ENCODE measurements at places on chromosomes 3 and 15. TPM values are rescaled to one million over a fixed set of nuclear protein-coding genes. Genes with fewer than 3 reads are reported as not detected.

- DNase-seq: peak; percentile 80
These were observed 54.3 kb downstream of the OXNAD1 start for GRCh38 chr3:16319307-16319706.

GRCh38 chr3:64381367-64381766 is 156.1 kb upstream of the PRICKLE2 start:
- DNase-seq: no peak

The CEP70 gene
- polyA plus RNA-seq: 21.6 TPM

The DNASE1L3 gene
- polyA plus RNA-seq: 12.9 TPM

GRCh38 chr3:53005854-53006513 is 39.9 kb downstream of the SFMBT1 start:
- no peak for DNase-seq

GRCh38 chr3:20185331-20185678 is 701 bp downstream of the SGO1 start:
- no peak for DNase-seq

- no peak for DNase-seq
These were observed 192.9 kb downstream of the NEK10 start for GRCh38 chr3:27176256-27176655.

DNA sequence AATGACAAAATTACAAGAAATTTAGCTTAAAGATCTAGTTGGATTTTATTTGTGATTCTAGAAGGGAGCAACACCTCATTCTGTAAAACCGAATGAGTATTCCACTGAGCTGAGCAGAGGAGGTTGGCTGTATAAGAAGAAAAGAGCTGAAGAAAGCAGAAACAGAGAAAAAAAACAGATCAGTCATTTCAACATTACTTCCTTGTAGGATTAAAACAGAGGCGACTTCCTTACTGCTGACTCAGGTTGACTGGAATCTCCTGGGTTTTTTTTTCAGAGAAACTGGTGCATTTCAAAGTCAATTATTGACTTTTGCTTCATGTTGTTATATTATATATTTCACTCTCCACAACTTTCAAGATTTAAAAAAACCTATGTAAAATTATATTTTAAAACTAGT is 368.1 kb upstream of the UBE2E2 start:
- no peak for DNase-seq

The CBLB gene
- polyA plus RNA-seq: 25.0 TPM

DNA sequence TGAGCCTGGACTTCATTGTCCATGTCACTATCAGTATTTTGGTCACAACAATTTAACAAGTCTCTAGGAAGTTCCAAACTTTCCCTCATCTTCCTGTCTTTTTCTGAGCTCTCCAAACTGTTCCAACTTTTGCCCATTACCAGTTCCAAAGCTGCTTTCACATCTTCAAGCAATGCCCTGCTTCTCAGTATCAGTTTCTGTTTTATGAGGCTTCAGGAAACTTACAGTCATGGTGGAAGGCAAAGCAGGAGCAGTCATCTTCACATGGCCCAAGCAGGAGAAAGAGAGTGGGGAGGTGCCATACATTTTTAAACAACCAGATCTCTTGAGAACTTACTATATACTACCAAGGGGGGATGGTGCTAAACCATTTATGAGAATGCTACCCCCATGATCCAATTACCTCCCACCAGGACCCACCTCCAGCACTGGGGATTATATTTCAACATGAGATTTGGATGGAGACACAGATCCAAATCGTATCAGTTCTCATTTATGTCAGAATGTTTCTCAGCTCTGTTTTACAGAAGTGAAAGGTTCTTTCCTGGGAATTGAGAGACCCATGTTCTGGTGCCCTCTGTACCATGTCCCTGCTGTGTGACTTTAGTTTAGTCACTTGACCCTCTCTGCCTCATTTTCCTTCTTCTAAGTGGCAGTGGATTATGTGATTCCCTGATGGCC is 169.7 kb downstream of the PLCL2 start:
- DNase-seq: no peak

The NPAP1 gene
- not detected for polyA plus RNA-seq

DNA sequence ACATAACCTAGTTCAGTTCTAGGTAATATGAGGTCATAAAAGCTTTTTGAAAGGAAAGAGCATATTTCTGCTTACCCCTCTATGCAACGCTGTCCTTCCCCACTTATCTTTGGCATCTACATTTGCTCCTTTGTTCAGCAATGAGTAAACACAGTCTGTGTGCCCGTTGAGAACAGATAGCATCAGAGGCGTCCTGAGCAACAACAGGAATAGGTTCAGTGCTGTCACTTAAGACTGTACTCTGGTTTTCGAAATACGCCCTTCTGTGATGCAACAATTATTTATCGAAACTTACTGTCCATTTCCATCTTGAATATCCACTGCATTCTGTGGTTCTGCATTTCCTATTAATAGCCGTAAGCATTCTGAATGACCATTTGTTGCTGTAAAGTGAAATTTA is 84.4 kb downstream of the BTD start:
- DNase-seq: no peak

DNA sequence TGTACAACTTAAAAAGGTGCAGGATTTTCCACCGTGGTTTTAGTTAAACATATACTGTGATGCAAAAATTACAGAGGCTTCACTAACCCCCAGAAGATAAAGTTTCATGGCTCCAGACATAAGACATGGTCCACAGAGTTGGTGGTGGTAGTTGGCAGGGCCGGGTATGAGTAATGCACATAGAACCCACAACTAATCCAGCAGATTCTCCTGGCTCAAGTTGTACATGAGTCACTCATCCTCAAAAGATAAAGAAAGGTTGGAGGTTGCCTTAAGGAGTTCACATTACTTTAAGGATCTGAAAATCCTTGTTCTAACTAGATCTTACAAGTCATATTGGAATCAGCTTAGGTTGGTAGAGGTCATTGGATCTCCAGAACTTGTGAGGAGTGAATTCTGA is 98.3 kb upstream of the ZBTB20 start:
- DNase-seq: no peak

The GPR62 gene
- polyA plus RNA-seq: 0.02 TPM

DNA sequence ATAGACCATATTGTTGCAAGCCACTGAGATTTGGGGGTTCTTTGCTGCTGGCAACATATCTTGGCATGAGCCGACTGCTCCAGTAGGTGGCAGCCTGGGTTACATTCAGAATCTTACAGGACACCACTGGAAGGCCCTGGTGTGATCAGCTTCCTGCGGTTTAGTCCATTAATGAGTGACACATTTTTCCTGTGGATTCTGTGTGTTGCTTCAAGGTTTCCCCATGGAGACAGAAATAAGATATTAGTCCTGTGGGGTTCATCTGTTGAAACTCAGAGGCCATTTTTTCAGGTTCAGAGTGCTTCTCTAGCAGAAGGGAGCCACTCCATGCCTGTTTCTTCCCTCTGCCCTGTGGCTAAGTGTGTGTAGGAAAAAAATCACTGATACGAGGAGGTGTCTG is 116.2 kb downstream of the MFSD1 start:
- no peak for DNase-seq

GRCh38 chr15:57599296-57599810 is 7.6 kb downstream of the MYZAP start:
- DNase-seq: no peak

The ALDH1A3 gene
- 7.8 TPM for polyA plus RNA-seq

The CPNE4 gene
- 0.89 TPM for polyA plus RNA-seq

- DNase-seq: no peak
These were observed 537.8 kb downstream of the OTOL1 start for GRCh38 chr3:162034368-162034767.

The CGGBP1 gene
- 121 TPM for polyA plus RNA-seq

GRCh38 chr3:126419886-126420786 is 25.4 kb downstream of the CFAP100 start:
- no peak for DNase-seq

The TNFAIP8L3 gene
- polyA plus RNA-seq: 4.7 TPM

DNA sequence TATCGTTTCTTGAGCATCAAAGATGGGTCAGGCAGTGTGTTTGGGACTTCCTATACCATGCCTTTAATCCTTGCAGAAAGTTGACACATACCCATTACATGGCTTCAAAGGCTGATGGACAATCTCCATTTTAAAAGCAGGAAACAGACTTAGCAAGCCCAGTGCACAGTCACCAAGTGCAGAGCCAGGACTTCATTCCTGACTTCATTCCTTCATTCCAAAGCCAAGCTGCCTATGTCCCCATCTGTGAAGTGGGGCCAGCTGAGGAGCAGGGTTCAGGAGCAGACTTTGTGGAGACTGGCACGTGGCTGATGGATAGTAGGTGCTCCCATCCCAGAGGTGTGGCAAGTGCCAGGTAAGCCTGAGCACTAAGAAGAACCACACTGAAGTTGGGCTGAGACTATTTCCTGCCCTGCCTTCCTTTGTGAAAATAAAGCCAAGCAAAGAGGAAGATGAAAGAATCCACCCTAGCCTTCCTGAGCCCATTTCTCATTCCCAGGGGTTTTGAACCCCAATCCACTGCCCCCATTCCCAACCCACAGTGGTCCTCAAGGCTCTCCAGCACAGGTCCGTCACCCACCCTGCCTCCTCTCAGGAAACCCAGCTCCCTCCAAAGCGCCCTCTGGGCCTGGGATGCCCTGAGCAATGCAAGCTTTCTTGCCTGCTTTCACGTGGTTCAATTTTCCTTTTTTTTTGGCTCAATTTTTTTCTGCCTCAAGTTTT is 1.8 kb downstream of the CX3CR1 start:
- DNase-seq: no peak

GRCh38 chr3:99777708-99778107 is 40.0 kb upstream of the CMSS1 start:
- DNase-seq: no peak

The SUSD5 gene
- polyA plus RNA-seq: 2.5 TPM

- DNase-seq: no peak
These were observed 249.5 kb downstream of the UACA start for GRCh38 chr15:70513819-70514218.

- DNase-seq: no peak
These were observed 27.0 kb upstream of the SV2B start for GRCh38 chr15:91073077-91073476.

The PLIN1 gene
- polyA plus RNA-seq: 1.0 TPM

DNA sequence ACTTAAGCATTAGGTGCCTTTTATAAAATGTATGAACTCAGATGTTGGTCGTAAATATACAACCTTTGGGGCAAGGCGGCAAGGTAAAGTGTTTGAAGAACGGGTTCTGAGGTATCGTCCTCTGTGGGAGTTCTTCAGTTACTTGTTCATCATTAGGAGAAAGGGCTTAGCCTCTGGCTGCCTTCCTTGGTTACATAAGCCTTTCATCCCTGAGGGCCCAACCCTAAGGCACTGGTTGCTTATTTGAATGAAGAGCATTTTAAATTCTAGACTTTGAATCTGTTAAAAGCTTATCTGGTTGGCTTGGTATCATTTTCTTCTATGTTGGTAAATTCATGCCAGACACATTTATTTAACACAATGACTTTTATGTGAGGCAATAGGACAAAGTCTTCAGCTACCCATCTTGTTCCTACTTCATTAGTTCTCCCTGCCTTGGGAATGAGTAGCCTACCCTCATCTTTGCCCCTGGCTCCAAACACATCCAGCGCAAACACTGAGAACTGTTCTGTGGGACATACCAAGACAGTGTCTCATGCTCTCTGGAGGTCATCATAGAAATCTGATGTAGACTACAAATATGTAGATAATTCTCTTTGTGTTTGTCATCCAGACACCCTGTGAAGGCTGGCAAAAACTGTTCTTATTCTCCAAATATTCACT is 12.4 kb upstream of the CCDC80 start:
- DNase-seq: no peak

- no peak for DNase-seq
These were observed 35.8 kb upstream of the SLC24A5 start for GRCh38 chr15:48084759-48085590.

DNA sequence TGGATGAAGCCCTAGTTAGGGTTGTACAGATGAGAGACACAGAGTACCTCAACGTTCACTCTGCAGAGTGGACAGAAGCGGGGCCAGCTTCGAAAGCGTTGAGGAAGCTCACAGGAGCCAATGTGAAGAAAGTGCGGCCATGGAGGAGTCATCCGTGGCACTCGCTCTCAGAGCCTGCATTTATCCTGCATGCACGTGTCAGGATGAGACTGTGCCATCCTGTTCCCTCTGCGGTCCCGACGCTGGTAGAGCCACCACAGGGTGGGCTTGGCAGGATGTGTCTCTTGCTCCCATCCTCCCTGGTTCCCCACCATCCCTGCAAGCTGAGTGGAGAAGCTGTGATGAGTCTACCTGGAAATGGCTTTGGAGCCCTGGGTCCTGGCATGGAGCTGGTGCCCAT is 39.3 kb downstream of the KLHL25 start:
- no peak for DNase-seq

Data from thymus (tissue), 14 donors.